ENCODE measurements at places on chromosomes 16 and 17.

DNA sequence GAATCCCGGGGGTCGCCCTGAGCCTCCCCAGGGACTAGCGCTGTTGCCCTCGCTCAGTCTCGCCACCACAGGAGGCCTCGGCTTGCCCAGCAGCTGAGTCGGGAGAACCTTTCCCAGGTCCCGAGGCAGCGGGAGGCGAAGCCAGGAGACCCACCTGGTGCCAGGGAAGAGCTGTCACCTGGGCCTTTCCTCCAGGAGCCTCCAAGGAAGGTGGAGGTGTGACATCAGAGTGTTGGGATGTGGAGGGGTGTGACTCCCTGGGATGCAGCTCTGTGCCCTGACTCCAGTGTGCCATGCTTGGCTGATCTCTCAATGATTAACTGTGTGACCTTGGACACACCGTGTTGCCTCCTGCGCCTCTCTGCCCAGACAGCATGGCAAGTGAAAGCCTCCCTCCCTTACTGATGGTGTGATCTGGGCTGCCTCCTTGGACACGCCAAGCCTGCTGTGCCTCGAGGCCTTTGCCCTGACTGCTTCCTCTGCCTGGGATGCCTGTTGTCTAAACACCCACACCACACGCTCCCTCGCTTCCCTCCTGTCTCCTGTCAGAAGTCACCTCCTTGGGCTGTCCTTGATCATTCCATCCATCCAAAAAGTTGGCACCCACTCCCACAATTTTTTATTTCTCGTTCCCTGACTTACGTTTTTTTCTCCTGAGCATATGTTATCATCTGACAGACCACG is 88.0 kb downstream of the CMIP start:
- DNase-seq = no peak
- H3K4me3 ChIP-seq = no peak overlapping the region
- no peaks in the 10 kb centered on the region for H3K27me3 ChIP-seq
- no peaks in the 10 kb centered on the region for H3K36me3 ChIP-seq
- H3K4me1 ChIP-seq = peaks cover 76% of the 10 kb centered on the region
- H3K27ac ChIP-seq = peak overlapping the region; percentile 89

- H3K36me3 ChIP-seq = no peaks in the 10 kb centered on the region
- no peaks in the 10 kb centered on the region for H3K27me3 ChIP-seq
- H3K27ac ChIP-seq = no peak overlapping the region
- peaks cover 84% of the 10 kb centered on the region for H3K4me1 ChIP-seq
- DNase-seq = no peak
Measured at GRCh38 chr17:32493976-32494513, 7.3 kb downstream of the CDK5R1 start.

- H3K4me3 ChIP-seq = no peak overlapping the region
- H3K27ac ChIP-seq = no peak overlapping the region
- peaks cover 10% of the 10 kb centered on the region for H3K4me1 ChIP-seq
- no peaks in the 10 kb centered on the region for H3K36me3 ChIP-seq
- DNase-seq = no peak
Measured at GRCh38 chr17:77530591-77530990, 389.8 kb downstream of the SEC14L1 start.

- H3K36me3 ChIP-seq = no peaks in the 10 kb centered on the region
- no peak for DNase-seq
- peaks cover 16% of the 10 kb centered on the region for H3K4me1 ChIP-seq
- H3K4me3 ChIP-seq = no peak overlapping the region
- H3K27me3 ChIP-seq = peaks cover 6% of the 10 kb centered on the region
Measured at GRCh38 chr17:28230011-28230410, 89.0 kb upstream of the TMEM97 start.

GRCh38 chr17:30422171-30422570 is 43.4 kb downstream of the CPD start:
- DNase-seq = no peak
- no peaks in the 10 kb centered on the region for H3K27me3 ChIP-seq
- H3K4me3 ChIP-seq = no peak overlapping the region
- H3K4me1 ChIP-seq = no peaks in the 10 kb centered on the region
- no peaks in the 10 kb centered on the region for H3K36me3 ChIP-seq
- no peak overlapping the region for H3K27ac ChIP-seq

DNA sequence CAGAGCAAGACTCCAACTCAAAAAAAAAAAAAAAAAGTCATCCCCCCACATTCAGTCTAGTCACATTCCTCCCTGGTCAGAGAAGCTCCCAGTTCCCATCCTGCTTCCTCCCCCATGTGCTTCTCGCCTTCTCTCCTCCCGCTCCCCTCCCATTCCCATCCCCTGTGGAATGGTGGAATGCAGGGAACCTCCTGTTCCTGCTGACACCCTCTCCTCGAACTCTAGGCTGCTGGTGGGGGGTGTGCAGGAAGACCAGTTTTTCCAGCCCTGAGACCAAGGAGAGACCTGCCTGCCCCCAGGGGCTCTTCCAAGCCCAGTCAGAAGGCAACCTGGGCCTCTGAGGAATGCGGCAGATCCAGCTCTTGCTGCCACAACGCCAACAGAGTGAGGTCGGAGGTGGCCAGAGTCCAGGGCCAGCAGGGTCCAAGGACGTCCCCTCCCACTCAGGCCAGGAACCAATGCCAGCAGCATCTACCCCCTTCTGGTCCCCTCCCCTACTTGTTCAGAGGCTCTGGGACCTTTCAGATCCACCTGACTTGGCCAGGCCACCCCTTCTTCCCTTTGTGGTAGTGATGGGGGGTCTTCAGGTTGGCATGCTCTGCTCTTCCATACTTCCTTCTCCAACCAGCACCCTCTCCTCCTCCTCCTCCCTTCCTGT is 39.3 kb upstream of the TAC4 start:
- no peak overlapping the region for H3K4me3 ChIP-seq
- H3K27ac ChIP-seq = peak overlapping the region; percentile 5
- no peaks in the 10 kb centered on the region for H3K36me3 ChIP-seq
- no peak for DNase-seq
- peaks cover 13% of the 10 kb centered on the region for H3K4me1 ChIP-seq

DNA sequence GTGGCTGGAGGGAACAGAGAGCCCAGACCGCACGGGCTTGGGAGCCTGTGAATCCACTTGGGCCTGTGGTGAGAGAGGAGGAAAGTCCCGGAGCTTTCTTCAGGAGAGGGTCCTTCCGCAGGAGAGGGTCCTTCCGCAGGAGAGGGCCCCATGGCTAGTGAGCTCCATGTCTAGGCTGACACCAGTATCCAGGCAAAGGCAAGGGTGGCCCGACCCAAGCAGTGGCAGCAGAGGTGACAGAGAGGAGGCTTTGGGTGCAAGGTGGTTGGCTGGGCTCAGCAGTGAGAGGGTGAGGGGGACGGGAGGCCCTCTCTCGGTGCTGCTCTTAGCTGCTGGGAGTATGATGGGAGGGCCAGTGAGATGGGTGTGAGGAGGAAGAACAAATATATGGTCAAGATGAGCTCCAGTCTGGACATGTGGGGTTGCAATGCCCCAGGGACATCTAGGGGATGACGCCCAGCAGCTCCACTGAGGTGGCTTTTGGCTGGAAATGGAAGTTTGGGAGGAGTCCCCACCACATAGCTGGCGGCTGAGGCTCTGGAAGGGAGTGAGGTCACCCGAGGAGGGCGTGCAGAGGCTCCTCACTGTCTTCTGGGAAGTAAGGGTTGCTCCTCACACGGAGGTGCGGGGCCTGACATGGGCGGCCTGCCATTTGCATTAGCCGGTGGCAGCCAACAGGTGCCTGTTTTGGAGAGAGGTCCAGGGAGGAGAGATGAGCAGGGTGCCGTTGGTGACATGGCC is 2.3 kb upstream of the HSD3B7 start:
- no peak for DNase-seq
- no peaks in the 10 kb centered on the region for H3K27me3 ChIP-seq
- peaks cover 78% of the 10 kb centered on the region for H3K36me3 ChIP-seq
- H3K27ac ChIP-seq = no peak overlapping the region
- H3K4me3 ChIP-seq = no peak overlapping the region
- peaks cover 7% of the 10 kb centered on the region for H3K4me1 ChIP-seq

DNA sequence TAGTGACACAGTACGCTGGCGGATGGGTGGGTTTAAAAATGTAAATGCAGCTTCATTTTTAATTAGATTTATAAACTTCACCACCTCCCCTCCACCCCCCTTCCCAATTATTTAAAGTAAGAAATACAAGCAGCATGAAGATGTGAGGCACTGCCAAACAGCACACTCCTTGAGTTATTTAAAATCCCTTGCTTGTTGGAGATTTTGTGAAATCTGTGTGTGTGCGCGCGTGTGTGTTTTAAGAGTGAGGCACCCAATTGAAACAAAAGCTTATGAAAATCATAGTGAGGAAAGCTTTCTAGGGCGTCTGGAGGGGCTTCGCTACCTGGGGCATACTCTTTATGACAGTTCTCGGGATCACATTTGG is 219.6 kb upstream of the IRX3 start:
- DNase-seq = no peak
- no peaks in the 10 kb centered on the region for H3K27me3 ChIP-seq
- H3K36me3 ChIP-seq = no peaks in the 10 kb centered on the region
- H3K27ac ChIP-seq = no peak overlapping the region
- no peaks in the 10 kb centered on the region for H3K4me1 ChIP-seq
- H3K4me3 ChIP-seq = no peak overlapping the region

DNA sequence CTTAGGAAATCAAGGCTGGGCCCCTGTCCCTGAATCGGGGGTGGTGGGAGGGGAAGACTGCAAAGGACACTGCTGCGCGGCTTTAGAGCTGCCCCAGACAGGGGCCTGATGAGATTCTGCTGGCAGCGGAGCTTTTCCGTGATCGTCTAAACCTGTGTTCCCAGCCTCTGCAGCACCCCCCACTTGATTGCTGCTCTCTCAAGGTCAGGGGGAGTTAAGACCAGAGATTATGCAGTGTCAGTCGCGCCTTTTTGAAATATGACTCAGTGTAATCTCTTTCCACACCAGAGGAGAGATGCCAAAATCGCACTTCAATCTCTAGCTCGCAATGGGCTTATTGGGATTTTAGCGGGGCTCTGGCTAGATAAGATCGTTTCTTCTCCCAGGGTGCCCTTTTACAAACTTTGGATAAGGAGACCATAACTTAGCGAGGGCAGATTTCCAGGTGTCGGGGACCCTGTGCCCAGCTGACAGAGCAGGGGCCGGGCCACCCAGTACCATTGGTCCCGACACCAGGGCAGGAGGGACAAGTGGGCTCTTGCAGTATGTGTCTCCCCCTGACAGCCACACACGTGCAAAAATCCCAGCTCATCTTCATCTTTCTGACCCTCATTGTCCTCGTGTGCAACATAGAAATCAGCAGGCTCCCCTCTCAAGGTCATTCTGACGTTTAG is 87.0 kb downstream of the IRX3 start:
- H3K4me3 ChIP-seq = no peak overlapping the region
- DNase-seq = no peak
- no peak overlapping the region for H3K27ac ChIP-seq
- no peaks in the 10 kb centered on the region for H3K4me1 ChIP-seq

DNA sequence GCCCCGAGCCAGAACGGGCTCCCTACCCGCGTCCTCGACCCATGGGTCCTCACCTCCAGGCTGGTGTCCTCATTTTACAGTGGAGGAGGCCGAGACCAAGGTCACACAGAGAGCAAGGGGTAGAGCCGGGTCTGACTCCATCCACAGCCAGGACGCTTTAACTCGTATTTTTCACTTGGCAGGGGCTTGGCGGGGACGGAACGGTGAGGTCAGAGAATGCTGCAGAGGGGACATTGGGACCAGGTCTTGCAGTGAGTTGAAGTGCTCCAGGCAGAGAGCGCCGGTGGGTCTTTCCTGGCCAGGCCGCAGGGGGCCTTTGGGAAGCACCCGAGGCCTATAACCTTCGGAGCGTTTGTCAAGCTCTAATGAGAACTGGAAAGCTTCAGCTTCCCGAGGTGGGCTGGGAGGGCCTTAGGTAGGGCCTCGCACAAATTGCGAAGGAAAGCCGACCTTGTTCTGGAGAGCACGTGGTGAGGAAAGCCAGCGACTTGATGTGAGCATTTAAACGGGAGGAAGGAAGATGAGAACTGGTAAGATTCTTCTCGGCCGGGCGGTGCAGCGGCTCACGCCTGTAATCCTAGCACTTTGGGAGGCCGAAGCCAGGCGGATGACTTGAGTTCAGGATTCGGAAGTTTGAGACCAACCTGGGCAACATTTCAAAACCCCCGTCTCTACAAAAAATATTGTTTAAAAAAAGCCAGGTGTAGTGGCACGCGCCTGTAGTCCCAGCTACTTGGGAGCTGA is 908 bp upstream of the CLUH start:
- peak overlapping the region; percentile 84 for H3K4me3 ChIP-seq
- H3K27ac ChIP-seq = peak overlapping the region; percentile 91
- no peaks in the 10 kb centered on the region for H3K36me3 ChIP-seq
- peaks cover 42% of the 10 kb centered on the region for H3K4me1 ChIP-seq
- H3K27me3 ChIP-seq = no peaks in the 10 kb centered on the region
- DNase-seq = no peak

- H3K4me1 ChIP-seq = peaks cover 25% of the 10 kb centered on the region
- H3K36me3 ChIP-seq = no peaks in the 10 kb centered on the region
- no peak overlapping the region for H3K4me3 ChIP-seq
- H3K27ac ChIP-seq = no peak overlapping the region
- no peak for DNase-seq
- no peaks in the 10 kb centered on the region for H3K27me3 ChIP-seq
Measured at GRCh38 chr17:51359055-51359454, 98.7 kb downstream of the UTP18 start.

GRCh38 chr16:11374255-11374654 is 29.0 kb downstream of the RMI2 start:
- H3K4me3 ChIP-seq = no peak overlapping the region
- no peak overlapping the region for H3K27ac ChIP-seq
- no peaks in the 10 kb centered on the region for H3K27me3 ChIP-seq
- no peak for DNase-seq
- H3K4me1 ChIP-seq = no peaks in the 10 kb centered on the region

DNA sequence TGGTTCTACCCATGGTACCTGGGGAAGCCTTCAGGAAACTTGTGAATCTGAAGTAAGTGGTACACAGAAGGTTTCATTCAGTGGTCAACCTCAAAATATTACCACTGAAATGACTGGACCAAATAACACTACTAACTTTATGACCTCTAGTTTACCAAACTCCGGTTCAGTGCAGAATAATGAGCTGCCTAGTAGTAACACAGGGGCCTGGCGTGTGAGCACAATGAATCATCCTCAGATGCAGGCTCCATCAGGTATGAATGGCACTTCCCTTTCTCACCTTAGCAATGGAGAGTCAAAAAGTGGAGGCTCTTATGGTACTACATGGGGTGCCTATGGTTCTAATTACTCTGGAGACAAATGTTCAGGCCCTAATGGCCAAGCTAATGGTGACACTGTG is 55.9 kb upstream of the SLC5A11 start:
- H3K27ac ChIP-seq = no peak overlapping the region
- DNase-seq = no peak
- H3K4me3 ChIP-seq = no peak overlapping the region
- peaks cover 25% of the 10 kb centered on the region for H3K36me3 ChIP-seq
- H3K27me3 ChIP-seq = no peaks in the 10 kb centered on the region

DNA sequence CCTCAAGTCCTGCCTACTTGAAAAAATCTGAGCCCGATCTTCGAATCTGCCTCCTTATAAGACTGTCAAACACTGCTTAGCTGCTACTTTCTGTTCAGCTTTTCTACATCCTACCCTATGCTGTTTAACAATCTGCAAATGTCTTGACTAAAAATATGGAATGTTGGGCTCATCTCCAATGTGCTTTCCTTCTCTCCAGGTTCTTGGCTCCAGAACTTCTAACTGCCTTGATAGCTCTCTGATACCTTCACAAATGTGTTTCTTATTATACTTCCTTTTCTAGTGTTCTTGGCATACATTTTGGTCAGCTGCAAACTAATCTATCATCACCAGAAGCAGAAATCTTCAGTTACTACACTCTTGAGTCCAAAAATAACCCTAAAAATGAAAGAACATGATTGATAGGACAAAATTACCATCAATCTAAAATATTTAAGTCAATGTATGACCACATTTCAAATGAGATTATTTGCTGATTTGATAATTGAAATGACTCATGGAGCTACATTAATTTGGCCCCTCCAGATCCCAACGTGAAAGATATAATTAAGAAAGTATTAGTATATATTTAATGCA is 372.3 kb upstream of the MON1B start:
- DNase-seq = no peak
- H3K4me1 ChIP-seq = no peaks in the 10 kb centered on the region
- H3K27me3 ChIP-seq = no peaks in the 10 kb centered on the region
- no peak overlapping the region for H3K4me3 ChIP-seq
